Activated gamma-delta T cell (primary cell): ENCODE measurements at places on chromosomes 5 and 9.

DNA sequence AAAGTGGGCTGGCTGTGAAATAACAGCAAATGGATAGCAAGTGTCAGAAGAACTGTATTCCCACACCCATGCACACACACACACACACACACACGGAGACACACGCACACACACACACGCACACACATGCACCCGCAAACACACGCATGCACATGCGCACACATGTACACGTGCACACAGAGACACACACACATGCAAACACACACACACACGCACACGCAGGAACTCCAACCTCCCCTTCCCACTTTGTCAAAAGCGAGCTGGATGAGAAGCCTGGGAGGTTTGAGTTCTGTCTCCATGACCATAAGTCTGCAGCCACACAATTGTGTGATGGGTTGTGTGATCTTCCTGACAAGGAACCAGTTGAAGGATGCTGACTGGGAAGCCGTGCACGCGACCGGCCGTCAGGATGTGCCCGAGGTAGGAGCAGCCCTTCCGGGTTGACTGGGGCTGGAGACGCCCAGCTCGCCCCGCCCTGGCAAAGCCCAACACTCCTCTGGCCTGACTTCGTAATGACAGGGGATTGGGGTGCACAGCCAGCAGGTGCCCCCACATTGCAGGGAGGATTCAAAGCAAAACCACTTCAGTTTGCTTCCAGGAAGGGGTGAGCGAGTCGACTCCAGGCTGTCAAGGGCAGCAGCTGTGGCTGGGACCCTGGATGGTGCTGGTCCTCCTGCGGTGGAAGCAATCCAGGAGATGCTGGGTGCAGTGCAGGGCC lies 29.3 kb upstream of the NKD2 start:
- DNase-seq = no peak

GRCh38 chr5:5195128-5195918 lies 55.2 kb downstream of the ADAMTS16 start:
- no peak for DNase-seq

DNA sequence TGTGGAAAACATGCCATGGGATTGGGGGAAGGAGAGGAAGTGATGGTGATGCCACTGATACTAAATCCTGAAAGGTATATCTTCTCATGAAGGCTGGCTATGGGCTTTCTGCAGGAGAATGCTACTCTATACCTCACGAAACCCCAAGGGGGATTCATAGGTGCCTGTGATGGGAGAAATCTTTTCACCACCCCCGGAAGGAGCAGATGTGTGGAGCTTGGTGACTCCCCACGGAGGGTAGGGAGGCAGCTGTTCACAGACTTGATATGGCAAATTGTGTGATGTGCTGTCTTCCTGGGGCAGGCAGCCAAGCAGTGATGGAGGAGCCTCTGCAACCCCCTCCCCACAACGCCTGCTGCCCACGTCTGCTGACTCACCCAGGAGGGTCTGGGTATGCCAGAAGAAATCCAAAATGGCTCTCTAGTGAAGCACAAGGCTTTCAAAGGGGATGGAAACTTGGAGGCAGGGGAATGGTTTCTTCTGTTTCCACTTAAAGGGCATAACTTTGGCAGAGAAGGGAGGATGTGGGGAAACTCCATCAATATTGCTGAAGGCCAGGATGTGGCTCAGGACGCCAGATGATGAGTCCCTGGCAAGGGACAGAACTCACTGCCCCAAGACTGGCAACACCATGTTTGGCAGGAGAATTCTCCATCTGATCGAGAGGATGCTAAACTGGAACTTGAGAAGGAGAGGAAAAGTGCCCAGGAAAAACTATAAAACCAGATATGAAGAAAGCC lies 188.3 kb downstream of the GABBR2 start:
- DNase-seq = no peak

- DNase-seq = no peak
Measured at GRCh38 chr9:6920041-6920440, 162.3 kb downstream of the KDM4C start.

GRCh38 chr5:143682929-143683386 lies 129.0 kb upstream of the HMHB1 start:
- no peak for DNase-seq
